ENCODE measurements at places on chromosomes 2 and 18.

- no peak for DNase-seq
These were observed at the start of gene COL5A2 for GRCh38 chr2:189179570-189179950. TSS of gene COL5A2 (minus strand) at chr2:189179761. CDS start at chr2:189179604, 157 bp downstream.

GRCh38 chr18:3081584-3081991 lies 68.6 kb upstream of the LPIN2 start:
- DNase-seq: no peak

- DNase-seq: no peak
These were observed 2.0 kb downstream of the CHRND start for GRCh38 chr2:232527905-232528470.

GRCh38 chr18:67183398-67183797 lies 333.1 kb downstream of the DSEL start:
- DNase-seq: no peak

GRCh38 chr2:234203135-234203984 lies 152.9 kb downstream of the SPP2 start:
- no peak for DNase-seq

DNA sequence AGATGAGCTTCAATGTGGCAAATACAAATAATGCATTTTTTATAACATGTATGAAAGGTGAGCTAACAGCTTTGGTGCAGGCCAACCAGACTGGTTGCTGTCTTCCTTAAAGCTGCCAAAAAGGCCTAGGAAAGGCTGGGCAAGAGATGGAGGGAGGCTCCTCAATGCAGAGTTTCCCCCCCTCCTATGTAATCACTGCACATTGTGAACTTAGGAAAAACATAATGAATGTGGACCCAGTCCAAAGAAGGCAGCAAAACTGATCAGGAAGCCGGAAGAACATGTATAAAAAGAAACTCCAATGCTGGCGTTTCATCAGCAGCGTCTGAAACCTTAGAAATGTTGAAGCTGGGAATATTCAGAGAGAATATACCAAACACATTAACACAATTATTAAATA lies 84.2 kb upstream of the LYPD6 start:
- no peak for DNase-seq
